ENCODE measurements at places on chromosomes 4 and X.

- DNase-seq: no peak
These were observed 30.4 kb downstream of the ACOX3 start for GRCh38 chr4:8410066-8410625.

- no peak for DNase-seq
These were observed 20.5 kb upstream of the CD40LG start for GRCh38 chrX:136627409-136627808.

GRCh38 chrX:152061557-152061956 is 76.8 kb downstream of the MAGEA10 start:
- no peak for DNase-seq

DNA sequence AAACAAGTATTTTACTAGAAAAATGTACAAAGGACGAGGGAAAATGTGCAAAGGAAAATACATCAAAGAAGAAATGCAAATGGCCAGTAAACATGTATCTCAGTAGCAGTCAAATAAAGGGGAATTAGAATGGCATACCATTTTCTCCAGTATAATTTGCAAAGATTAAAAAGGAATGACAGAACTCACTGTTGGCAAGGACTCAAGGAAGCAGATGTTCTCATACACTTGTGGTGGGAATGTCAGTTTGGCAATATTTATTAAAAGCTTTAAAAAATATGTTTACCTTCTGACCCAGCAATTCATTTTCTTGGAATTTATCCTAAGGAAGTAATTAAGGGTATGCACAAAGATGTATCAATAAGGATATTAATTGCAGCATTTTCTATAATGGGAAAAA is 7.6 kb downstream of the CLCN5 start:
- DNase-seq: no peak

- DNase-seq: no peak
These were observed 46.3 kb downstream of the SULT1E1 start for GRCh38 chr4:69813628-69814027.

GRCh38 chrX:9668537-9668936 is 97.1 kb downstream of the GPR143 start:
- no peak for DNase-seq

DNA sequence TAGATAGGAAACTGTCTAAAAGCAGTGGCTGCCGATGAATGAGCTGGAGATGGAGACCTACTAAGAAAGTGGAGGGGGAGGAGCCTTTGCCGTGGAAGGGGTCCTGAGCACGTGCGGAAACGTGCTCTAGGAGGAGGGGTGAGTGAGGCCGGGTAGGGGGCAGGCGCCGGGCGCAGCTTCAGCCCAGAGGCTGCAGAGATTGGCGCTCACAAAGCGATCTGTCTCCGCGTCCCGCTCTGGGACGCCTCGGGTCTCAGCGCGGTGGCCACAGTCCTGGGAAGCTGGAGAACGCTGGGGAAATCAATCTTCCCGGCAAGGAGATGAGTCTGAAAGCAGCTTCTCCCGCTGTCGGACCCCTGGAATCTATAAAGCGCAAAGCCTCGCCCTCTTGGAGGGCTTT is 444 bp upstream of the ARHGAP6 start:
- no peak for DNase-seq

DNA sequence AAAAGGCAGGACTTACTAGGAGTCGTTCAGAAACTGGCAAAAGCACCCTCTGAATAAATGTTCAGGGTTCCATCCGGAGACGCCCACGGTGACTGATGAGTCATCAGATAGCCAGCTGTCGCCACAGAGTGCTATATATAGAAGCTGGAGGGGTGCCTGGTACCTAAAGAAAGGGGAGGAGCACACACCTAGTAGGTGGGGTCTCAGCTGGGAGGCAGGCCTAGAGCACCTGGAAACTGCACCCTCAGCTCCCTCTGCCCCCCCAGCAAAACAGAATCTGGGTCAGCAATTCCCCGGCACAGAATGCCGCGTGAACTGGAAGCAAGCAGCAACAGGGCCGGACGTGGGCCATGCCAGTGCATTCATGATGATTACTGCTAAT is 242.0 kb downstream of the BCOR start:
- no peak for DNase-seq
